ENCODE measurements at places on chromosomes 12 and 14.

GRCh38 chr12:82910246-82910893, 223.7 kb downstream of the TMTC2 start:
- DNase-seq = no peak

DNA sequence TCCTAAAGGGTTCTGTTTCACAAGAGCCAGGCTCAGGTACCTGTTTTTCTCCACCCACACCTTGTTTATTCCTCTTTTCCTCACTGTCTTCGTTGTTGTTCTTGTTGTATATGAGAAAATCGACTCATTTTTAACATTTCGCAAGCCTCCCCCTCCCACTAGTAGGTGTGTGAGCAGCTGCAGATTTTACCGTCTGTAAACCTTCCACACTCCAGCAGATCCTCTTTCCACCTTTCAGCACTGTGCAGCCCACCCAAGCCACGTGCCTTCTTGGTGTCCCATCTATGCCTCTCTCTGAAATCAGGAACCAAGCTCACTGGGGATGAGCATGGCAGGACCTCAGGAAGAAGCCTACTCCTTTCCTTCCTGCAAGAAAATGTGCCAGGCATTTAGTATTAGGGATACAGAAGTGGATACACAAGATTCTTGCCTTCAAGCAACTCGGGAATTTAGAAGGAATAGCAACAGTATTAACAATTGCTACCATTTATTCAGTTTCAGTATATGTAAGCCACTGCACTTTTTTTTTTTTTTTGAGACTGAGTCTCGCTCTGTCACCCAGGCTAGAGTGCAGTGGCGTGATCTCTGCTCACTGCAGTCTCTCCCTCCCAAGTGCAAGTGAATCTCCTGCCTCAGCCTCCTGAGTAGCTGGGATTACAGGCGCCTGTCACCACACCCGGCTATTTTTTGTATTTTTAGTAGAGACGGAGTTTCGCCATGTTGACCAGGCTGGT, 113.6 kb downstream of the CHST11 start:
- DNase-seq = no peak

GRCh38 chr12:66189889-66190288, 875 bp downstream of the IRAK3 start:
- no peak for DNase-seq

DNA sequence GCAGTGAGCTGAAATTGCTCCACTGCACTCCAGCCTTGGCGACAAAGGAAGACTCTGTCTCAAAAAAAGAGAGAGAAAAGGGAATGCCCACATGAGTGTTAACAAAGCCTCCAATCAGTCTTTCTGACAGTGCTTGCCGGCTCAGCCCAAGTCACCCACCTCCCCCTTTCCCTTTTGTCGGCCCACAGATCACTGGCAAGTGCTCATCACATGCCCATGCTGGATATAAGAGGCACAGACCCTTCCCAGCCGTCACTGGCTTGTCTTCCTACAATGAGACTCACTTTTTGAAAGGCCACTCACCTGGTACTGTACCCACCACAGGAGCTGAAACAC, 70.8 kb downstream of the CCDC88C start:
- no peak for DNase-seq

DNA sequence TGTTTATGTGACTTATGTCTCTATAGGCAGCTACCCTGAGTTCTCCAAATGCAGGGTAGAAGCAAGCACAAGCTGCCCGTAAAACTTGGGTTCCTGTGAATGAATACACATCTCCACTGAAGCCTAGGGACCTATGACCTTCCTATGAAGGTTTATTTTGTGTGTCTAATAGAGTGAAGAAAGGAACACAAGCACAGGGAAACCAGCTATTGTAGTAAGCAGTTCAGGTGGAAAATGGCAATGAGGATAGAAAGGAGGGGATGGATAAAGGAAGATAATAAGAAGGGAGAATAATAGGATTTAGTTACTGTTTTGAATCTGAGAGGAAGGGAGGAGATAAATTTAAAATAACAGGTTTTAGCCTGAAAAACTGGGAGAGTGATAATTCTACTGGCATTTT, 2.4 kb downstream of the PFKM start:
- DNase-seq = no peak

DNA sequence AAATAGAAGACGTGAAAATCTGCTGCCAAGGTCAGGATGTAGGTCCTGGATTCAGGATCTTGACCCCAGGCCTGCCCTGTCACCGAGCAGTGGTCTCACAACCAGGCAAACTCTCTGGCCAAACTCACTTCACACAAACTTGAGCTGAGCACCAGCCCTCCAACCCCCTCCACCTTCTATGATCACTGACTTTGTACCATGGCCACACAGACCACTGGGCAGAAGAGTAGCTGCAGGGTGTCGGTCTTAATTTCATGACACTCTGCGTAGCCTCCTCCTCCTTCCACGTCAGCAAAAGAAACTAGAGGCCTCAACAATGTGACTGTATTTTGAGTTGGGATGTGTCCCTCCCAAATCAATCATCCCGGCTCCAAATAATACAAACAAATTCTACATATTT, 7.2 kb upstream of the TBX3 start:
- no peak for DNase-seq

GRCh38 chr12:92297932-92298696, 152.5 kb upstream of the BTG1 start:
- no peak for DNase-seq
